ENCODE measurements at places on chromosomes 6 and 20. TPM values are rescaled to one million over a fixed set of nuclear protein-coding genes. Genes with fewer than 3 reads are reported as not detected.

- no peak for DNase-seq
Measured at GRCh38 chr20:45991616-45992015, 17.1 kb upstream of the MMP9 start.

The DEFB132 gene
- total RNA-seq, result not detected

DNA sequence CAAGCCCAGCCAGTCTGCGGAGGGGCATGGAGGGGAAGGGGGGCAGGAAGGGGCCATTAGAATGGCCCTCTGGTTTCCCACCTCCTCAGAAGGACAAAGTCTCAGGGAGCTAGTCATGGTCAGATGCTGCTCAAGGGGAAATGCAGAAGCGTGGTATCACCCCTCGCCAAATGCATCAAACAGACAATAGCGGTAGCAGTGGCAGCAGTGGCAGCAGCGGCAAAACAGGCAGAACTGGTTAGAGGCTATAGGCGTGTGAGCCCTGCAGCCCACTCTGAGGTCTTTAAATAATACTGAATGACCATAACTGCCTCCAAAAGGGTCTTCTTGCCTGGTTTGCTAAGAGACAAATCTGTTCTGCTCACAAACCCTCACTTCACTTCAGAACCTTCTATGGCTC is 186.7 kb downstream of the TFAP2C start:
- no peak for DNase-seq

The XRN2 gene
- total RNA-seq, result 70.2 TPM

GRCh38 chr6:87213364-87213763 is 58.0 kb downstream of the ZNF292 start:
- DNase-seq, result no peak

The COL10A1 gene
- 0.79 TPM for total RNA-seq

The NKAIN2 gene
- 1.7 TPM for total RNA-seq

DNA sequence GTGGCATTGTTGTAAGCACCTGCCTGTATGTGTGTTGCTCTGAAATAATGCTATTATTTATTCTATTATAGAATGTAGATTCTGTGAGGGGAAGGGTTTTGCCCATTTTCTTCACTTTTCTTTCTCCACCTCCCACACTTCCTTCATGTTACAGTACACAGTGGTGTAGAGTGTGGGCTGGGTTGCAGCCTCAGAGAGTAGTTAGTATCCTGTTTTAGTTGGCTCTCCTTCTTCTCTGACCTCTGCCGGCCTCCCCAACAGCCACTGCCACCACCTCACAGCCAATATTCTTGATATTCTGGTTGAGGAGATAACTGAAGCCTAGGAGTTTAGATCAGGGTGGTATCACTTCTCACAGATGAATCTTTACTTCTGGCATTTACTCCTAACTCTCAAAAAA is 143.4 kb downstream of the BCKDHB start:
- DNase-seq, result no peak

DNA sequence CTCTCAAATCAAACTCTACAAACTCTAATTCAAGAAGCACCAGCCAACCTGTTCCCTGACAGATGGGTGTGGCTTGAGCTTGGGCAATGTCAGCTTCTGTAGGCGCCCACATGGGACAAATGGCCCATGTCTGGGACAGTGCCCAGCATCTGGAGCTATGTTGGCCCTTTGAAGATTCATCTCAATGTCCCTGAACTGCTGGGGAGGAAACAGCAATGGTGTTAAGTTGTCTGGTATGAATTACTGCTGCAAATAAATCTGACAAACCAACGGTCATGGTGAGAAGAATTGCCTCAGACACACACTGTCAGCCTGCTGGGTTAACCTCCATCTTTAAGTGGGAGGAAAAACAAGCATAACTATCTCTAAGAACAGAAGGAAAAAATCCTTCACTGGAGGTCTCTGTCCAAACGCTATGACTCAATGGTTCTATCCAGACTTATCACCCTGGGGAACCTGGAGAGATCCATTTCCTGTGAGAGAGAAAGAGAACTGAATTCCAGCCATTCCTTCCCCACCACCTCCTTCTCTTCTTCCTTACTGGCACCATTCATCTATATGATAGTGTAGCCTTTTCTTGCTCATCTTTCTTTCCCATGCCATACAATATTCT is 274.9 kb downstream of the CDH26 start:
- DNase-seq, result no peak
